ENCODE measurements at places on chromosomes 4 and X. TPM values are rescaled to one million over a fixed set of nuclear protein-coding genes. Genes with fewer than 3 reads are reported as not detected.
A peak's percentile ranks its signal among the peaks of the same experiment; 100 is the strongest.

GRCh38 chrX:150893936-150894335 is 4.5 kb downstream of the CD99L2 start:
- DNase-seq = no peak

- peak; percentile 86 for DNase-seq
Observed at GRCh38 chrX:72201836-72202536, 20.4 kb downstream of the PIN4 start.

GRCh38 chrX:70621743-70622142 is 177.1 kb downstream of the DLG3 start:
- no peak for DNase-seq

GRCh38 chr4:62816566-62816965 is 1592.7 kb downstream of the TECRL start:
- no peak for DNase-seq

- DNase-seq = no peak
Observed at GRCh38 chrX:56268888-56269287, 36.7 kb downstream of the KLF8 start.

DNA sequence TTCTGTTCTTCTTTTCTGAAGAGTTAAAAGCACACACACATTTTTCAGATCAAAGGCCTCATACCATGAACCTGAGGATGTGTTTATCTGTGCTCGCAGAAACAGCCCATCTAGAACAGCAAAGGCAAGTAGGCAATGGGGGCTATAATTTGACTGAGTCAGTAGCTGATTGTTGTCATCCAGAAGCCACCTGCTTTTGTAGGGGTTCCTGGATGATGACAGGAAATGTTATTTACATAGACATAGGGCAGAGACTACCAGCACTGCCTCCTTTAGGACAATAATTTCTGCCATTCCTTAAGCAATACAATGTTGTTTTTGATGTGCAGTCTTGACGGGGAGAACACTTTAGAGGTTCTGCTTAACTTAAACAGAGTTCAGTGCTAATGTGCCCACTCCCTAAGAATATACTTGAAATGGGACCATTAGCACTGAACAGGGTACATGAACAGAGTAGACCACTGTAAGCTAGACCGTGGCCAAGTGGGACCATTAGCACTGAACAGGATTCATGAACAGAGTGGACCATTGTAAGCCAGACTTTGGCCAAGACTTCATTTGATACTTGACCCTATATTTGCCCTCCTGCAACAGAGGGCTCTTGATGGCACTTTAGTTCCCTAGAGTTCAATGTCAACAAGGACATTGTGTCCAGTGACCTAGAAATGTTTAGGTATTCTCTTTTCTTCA is 42.8 kb upstream of the CCSER1 start:
- DNase-seq = no peak

- peak; percentile 36 for DNase-seq
Observed at GRCh38 chrX:16212024-16212423, 44.7 kb downstream of the MAGEB17 start.

DNA sequence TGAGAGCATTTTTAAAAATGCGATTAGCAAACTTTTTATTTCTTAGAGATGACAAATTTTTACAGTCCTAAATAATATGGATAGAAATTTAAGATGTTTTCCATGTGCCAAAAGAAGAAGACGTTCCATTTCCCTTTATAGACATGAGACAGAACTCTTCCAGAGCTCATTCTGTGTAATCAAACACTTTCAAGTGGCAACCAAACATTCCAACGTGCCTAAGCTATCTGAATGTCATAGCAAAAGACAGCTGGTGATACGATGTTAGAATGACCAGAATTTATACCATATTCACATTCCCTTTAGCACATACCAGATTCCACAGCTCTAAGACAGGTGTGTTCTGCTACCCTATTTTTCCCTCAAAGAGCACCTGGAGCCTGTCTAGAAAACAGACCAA is 133.2 kb downstream of the ENOX2 start:
- no peak for DNase-seq

GRCh38 chr4:110637408-110638088 is 14.7 kb upstream of the PITX2 start:
- DNase-seq = no peak

GRCh38 chr4:5998333-5998936 is 19.8 kb downstream of the C4orf50 start:
- peak; percentile 70 for DNase-seq

GRCh38 chrX:55119712-55120111 is 30.9 kb downstream of the PAGE2 start:
- peak; percentile 1 for DNase-seq

GRCh38 chrX:14718403-14718802 is 154.5 kb downstream of the FANCB start:
- no peak for DNase-seq

DNA sequence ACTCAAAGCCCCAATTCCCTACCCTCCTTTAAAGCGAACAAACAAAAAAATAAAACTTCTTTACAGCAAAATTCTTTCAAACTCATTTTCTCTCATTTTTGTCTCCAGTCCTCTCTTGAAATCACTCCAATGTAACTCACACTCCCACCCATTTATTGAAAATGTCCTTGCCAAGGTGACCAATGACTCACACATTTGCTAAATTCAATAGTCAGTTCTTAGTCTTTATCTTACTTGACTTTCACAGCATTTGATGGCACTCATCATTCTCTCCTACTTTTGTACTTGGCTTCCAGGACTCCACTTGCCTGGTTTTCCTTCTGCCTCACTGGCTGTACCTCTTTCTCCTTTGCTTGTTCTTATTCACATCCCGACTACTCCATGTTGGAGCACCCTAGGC is 19.9 kb downstream of the CC2D2A start:
- no peak for DNase-seq

GRCh38 chr4:177271091-177271490 is 38.6 kb upstream of the NEIL3 start:
- no peak for DNase-seq

Gene ASB9
- total RNA-seq = 2.6 TPM

Gene CCDC120
- 0.44 TPM for total RNA-seq

Gene ADH5
- total RNA-seq = 36.7 TPM

Gene PPP2R2C
- 0.60 TPM for total RNA-seq

Gene TIMP1
- total RNA-seq = 80.8 TPM

Gene SERPINA7
- total RNA-seq = not detected

Gene EMCN
- 41.8 TPM for total RNA-seq

Gene ARR3
- not detected for total RNA-seq

Gene NDST4
- not detected for total RNA-seq
